ENCODE measurements at places on chromosomes 1 and 21.

DNA sequence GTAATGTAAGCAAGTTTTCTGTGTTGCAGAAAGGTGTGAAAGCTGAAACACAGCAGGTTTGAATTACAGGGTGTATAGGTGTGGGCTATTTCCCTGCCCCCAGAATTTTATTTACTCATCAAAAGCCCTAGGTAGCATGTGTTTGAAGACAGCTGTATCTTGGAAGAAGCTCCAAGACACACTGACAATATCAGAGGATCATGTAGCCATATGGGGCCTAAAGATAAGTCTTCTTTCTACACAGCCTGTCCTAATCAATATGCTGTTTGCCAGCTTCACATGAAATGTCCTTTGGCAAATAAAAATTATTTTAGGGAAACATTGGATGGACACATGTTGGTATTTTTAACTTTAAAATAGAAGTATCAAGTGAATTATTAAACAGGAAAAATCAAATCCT, 17.5 kb upstream of the SUCO start:
- no peak for DNase-seq

DNA sequence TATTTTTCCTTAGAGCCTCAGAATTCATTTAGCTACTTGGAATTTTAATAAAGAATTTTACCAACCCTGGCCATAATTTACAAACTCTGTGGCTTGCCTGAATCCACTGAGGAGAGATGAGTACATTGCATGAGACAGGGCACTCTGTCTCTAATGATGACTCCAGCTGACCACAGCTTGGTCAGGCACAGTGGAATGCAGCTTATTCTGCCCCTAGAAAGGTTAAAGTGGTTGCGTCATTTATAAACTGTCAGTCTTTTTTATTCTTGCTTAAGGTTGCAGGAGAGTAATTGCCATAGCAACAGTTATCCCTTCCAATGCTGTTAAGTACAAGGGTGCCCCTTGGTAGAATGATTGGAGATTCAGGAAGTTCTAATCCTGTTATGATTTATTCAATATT, 28.3 kb downstream of the PDE4B start:
- DNase-seq, result peak; percentile 98

- DNase-seq, result no peak
These were observed 14.9 kb upstream of the RNF223 start for GRCh38 chr1:1088801-1089680.

GRCh38 chr21:46171585-46171984, 12.7 kb downstream of the SPATC1L start:
- DNase-seq, result no peak

- no peak for DNase-seq
These were observed 424.6 kb upstream of the PTBP2 start for GRCh38 chr1:96296991-96297390.

DNA sequence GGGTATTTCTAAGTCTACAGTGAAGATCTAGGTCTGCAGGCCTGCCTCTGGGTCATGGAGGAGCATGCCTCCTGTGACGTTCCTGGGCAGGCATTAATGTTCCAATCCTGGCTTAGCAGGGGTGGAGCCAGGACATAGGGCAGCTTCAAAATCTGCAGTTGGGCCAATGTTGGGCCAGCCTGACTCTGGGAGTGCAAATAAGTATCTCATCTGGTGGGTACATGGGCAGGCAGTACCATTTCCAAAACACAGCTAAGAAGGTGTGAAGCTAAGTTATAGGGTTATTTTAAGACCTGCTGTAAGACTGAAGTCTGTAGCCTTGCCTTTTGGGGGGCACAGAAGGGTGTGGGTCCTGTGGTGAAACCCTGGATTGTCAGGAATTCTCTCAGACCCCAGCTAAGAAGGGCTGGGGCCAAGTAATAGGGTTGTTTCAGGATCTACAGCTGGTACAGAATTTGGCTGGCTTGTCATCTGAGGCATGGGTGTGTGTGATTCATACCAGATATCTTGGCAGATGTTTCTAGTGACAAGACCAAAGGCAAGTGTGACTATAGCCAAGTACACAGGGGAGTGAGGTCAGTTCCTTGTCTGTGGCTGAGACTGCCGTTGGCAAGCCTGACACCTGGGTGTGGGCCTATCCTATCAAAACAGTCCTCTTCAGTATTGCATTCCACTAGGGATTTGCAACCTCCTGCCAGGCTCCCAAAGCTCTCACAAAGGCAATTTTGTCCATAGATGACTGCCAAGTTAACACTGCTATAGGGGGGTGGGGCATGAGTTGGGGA, 468.7 kb upstream of the B3GALT2 start:
- DNase-seq, result no peak

DNA sequence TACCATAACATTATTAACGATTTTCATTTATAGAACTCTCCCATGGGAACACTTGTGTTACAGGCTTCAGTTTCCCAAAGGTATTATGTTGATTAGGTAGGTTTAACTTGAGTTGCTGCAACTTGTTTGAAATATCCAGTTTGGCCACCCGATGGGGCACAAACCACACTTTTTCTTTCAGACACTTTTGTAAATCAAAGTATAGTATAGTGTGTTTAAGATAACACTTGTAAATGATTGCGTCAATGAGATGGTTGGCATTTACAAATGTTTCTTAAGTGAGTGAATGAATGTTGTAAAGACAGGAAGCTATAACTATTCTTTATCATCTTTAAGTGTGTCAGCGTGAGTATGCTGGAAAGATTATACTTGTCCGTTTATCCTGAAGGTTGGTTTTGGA, 4.3 kb downstream of the XPR1 start:
- DNase-seq, result peak; percentile 7

Measured in HCEC 1CT (cell line).